ENCODE measurements at places on chromosomes 7 and 10. TPM values are rescaled to one million over a fixed set of nuclear protein-coding genes. Genes with fewer than 3 reads are reported as not detected.

SCIN gene
- total RNA-seq, result 0.11 TPM

CALML5 gene
- total RNA-seq, result not detected

CTTNBP2 gene
- not detected for total RNA-seq

HOXA3 gene
- not detected for total RNA-seq

GPR15LG gene
- not detected for total RNA-seq

PLEKHS1 gene
- not detected for total RNA-seq

All from T-helper 2 cell treated with Interferon-gamma antibody and Interleukin-4, amounts not matched to agents 100 ng/mL and 5 ng/mL, for 36 hours (primary cell).